ENCODE measurements at places on chromosomes 7 and 10.

GRCh38 chr7:92987095-92987494, 130.7 kb downstream of the SAMD9 start:
- DNase-seq, result no peak

DNA sequence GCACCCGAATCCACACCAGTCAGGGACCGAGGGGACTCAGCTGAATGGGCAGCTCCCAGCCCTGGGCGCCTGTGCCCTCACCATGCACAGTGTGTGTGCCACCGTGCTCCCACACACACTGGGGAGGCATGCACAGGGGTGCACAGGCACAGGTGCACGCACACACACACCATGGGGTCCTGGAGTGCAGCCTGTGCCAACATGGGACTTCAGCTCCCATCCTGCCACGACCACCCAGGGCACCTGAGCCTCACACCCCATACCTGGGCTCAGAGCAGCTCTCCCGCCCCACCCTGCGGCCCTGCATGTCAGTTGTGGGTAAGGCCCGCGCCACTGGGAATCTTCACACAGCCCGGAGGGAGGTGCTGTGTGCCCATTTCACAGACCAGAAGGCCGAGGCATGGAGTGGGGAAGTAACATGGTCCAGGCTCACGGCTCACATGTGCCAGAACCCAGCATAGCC, 8.0 kb downstream of the ELFN1 start:
- DNase-seq, result no peak

DNA sequence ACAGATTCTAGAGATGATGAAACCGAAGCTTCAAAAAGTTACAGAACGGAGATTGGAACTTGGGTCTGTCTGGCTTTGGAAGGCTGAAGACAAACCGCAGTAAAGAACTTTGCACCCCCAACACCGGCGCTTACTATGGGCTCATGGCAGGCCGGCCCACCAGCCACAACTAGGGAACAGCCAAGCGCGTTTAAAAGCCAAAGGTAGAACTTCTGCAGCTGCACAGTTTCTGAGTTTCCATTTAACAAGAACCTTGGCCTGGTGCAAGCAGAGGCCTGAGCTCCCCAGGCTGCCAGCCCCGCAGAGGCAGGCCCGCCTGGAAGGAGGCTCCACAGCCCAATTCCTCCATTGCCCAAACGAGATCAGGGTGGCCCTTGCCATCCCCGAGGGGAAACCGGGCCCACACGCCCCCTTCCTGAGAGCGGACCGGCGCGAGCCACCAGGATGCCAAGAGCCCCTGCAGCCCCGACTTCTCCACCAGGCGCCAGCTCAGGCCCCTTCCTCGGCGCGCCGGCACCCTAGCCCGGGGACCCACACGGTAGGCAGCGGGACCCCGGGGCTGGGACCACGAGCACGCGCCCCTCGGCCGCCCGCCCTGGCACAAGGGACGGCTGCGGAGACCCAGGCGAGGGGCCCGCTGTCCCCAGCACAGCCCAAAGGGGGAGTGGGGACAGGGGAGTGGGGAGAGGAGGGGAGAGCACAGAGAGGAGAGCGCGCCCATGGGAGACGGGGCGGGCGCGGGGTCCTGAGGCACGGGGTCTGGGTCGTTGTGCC, 566 bp downstream of the MAD1L1 start:
- DNase-seq, result no peak

DNA sequence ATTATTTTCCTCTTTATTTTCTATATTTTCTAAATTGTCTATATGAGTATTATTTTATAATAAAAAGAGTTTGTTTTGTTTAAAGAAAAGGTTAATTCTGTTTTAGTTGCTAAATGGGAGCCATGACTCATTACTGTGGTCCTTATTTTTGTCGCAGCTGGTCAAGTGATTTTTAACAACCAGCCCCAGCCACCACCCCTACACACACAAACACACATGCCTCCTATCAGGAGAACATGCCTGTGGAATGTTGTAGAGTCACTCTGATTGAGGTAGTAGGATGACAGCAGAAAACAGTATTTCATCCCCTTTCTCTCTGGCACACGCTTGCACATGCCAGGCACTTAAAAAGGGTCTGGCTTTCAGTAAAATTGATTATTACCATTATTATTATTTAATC, 68.6 kb upstream of the GDF10 start:
- DNase-seq, result no peak

DNA sequence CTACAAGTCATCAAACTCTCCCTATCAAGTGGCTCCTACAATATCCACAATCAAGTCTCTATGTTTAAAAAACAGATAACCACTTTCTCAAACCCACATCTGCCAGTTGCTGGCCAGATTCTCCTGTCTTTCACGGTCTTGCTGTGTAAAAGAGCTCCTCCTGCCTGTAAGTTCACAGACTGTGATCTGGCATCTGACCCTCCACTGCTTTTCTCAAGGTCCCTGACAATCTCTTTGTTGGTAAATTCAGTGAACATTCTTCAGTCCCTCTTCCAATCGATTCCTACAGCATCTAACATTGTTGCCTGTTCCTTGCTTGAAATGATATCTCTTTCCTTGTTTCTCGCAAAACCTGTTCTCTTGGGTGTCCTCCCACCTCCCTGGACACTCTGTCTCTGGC, 18.5 kb upstream of the LMOD2 start:
- no peak for DNase-seq

GRCh38 chr7:47186316-47186715, 395.6 kb downstream of the TNS3 start:
- DNase-seq, result no peak

- DNase-seq, result no peak
Observed at GRCh38 chr10:48494611-48495010, 110.3 kb downstream of the ARHGAP22 start.

- peak; percentile 53 for DNase-seq
Observed at GRCh38 chr7:123624527-123625183, 23.0 kb downstream of the ASB15 start.

GRCh38 chr7:33076737-33077136, 14.2 kb upstream of the NT5C3A start:
- no peak for DNase-seq

- DNase-seq, result no peak
Observed at GRCh38 chr10:19077276-19077675, 28.7 kb downstream of the MALRD1 start.

GRCh38 chr10:36736311-36736710, 389.1 kb upstream of the ANKRD30A start:
- DNase-seq, result no peak

DNA sequence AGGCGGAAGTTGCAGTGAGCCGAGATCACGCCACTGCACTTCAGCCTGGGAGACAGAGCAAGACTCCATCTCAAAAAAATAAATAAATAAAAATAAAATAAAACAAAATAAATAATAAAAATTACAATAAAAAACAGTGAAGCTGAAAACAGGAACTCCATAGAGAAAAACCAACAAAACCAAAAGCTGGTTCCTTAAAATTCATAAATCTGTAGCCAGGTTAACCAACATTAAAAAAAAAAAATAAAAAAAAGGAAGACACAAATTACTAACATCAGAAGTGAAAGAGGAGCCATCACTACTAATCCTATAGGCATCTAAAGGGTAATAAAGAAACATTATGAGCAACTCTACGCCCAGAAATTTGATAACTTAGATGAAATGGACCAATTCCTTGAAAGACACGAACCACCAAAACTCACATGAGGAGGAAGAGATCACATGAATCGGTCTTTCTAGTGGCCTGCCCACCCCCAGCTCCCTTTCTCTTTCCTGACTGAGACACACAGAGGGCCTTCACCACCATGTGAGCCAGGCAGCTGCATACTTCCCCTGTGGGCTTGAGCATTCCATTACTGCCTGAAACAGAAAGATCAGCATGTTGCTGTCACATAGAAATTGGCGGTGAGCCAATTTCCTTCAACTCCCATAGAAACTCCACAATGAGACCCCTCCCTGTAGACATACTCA, 208.7 kb downstream of the MAD1L1 start:
- DNase-seq, result peak; percentile 26

DNA sequence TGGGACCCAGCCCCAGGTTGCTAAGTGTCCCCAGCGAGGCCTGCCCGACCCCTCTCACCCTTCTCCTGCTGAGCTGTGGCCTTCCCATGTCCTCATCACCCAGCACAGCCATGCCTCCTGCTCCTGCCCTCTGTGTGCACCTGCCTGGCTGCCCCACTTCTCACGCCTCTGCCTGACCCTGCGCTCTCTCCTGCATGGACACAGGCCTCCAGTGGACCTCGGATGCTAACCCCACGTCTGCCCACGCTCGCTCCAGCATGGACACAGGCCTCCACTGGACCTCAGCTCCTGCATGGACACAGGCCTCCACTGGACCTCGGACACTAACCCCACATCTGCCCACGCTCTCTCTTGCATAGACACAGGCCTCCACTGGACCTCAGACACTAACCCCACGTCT, 111.6 kb downstream of the ADARB2 start:
- no peak for DNase-seq

DNA sequence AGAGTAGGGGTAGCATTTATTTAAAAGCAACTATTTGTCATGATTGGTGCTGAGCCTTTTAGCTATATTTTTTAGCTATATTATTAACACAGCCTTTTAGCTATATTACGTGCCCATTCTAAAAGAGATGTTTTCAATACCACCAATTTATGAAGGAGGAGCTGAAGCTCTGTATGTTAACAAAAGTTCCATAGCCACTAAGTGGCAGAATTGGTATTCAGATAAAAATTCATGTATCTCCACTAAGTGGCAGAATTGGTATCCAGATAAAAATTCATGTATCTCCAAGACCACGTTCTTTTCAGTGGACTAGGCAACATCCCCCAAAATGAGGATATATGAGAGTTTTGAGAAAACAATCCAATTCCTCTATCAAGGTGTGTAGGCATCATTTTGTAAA, 268.6 kb downstream of the HGF start:
- DNase-seq, result no peak

DNA sequence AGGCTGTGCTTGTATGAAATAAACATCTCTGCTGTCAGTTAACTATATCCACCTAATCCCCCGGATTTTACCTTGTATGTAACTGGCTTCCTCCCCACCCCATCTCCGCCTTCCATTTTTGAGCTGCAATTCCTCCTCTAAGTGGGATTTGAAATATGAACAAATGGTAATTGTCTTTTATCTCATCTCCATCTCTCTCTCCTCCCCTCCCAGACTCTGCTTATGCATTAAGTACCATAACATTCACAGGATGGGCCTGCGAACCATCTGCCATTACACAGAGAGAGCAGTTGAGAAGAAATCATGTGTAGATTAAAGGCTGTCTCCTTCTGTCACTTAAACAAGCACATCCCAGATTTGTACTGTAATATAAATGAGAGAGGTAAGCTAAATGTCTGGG, 1169.9 kb downstream of the TYW1 start:
- no peak for DNase-seq

- no peak for DNase-seq
Observed at GRCh38 chr10:55374060-55374459, 573.0 kb upstream of the PCDH15 start.

DNA sequence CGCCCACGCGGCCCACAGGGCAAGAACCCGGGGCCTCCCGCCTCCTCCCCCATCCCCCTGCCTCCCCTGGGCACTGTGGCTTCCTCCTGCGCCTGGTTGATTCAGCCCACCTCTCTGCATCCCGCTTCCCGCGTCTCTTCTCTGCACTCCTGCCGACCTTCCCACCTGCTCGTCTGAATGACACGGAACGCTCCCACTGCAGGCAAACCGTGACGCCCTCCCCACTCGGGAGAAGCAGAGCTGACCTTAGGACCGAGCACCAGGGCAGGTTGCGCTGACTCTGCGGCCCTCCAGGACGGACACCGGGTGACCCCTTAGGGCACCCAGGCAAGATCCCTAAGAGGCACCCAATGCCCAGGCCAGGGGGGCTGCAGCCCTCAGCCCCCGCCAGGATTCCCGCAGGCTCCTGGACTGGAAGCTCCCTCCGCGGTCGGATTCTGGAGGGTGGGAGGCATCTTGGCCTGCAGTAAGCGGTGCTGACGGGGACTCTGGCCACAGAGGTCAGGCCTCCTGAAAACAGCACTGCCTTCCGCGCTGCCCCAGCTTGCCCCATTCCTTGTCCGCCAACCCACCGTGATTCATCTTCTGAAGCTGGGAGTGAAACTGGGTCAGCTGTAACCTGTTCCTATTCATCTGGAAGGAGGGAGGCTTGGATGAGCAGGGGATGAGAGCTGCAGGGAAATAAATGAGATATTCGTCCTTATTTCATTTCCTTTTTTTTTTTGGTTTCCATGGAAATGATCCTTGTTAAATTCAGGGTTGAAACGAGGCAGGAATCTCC, 990 bp downstream of the CALML3 start:
- no peak for DNase-seq

DNA sequence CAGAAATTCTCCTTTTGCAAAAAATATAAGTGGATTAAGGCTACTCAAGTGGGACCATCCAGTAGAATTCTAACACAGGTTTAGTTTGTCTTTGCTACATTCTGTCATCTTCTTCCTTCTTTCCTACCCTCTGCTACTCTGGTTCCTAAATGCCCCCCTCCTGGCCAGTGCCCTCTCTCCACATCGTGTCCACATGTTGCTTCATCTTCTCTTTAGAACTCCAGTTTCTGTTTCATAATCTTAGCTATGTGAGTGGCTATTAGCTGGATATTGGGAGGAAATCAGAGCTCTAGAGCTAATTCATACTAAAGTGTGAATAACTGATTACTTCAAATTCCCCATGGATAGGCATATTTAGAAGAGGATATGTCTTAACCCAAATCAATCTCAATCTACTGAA, 528.5 kb downstream of the LRMDA start:
- no peak for DNase-seq

Measured in CD4-positive, alpha-beta T cell treated with Interleukin-1 beta for 1 hour (primary cell).